ENCODE measurements at places on chromosomes 2 and 18.

DNA sequence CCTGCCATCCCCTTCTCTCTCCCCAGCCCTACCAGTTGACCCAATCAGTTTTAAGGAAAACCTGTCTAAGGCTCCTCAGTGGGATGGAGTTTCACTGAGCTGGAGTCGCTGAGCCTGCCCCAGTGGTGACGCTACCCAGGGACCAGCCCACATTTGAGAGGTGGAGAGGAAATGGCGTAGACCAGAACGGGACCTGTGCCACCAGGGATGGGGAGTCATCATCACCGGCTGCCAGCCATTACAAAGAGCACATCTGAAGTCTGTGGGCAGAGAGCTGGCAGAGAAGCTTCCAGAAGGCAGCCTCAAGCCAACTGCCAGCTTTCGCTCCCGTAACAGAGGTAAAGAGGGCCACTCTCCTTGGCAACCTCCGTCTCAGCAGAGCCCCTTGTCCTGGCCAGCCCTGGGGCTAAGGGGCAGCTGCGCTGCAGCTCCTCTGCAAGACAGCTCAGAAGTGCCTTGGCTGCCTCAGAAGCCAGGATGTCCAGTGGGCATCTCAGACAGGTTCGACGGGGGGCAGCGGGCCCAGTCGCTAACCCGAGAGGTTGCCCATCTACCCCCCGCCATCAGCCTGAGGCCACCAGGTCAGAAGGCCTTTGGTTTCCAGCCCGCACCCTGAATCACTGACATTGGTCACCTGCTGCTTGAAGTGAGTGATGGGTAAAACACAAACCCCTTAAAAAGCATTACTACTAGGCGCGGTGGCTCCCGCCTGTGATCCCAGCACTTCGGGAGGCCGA is 15.4 kb downstream of the SDC1 start:
- no peak for DNase-seq

GRCh38 chr2:237915576-237915975 is 51.2 kb upstream of the UBE2F start:
- DNase-seq: no peak

DNA sequence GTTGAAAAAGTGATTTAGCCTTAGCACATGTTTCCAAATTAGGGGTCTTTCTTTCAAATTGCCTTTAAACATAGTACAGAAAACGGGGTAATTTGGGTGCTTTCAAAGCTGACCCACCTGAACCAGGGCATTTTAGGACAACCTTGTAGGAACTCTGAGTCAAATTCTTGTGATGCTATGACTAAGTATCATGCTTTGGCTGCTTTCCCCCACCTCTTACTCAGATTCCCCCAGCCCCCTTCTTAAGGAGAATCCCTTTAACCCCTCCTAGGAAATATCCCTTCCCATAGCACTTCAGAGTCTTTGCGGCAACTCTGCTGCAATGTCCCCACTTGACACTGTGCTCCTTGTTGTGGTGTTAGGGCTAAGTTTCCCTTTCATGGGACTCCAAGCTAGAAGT is 18.6 kb upstream of the KLF7 start:
- no peak for DNase-seq

DNA sequence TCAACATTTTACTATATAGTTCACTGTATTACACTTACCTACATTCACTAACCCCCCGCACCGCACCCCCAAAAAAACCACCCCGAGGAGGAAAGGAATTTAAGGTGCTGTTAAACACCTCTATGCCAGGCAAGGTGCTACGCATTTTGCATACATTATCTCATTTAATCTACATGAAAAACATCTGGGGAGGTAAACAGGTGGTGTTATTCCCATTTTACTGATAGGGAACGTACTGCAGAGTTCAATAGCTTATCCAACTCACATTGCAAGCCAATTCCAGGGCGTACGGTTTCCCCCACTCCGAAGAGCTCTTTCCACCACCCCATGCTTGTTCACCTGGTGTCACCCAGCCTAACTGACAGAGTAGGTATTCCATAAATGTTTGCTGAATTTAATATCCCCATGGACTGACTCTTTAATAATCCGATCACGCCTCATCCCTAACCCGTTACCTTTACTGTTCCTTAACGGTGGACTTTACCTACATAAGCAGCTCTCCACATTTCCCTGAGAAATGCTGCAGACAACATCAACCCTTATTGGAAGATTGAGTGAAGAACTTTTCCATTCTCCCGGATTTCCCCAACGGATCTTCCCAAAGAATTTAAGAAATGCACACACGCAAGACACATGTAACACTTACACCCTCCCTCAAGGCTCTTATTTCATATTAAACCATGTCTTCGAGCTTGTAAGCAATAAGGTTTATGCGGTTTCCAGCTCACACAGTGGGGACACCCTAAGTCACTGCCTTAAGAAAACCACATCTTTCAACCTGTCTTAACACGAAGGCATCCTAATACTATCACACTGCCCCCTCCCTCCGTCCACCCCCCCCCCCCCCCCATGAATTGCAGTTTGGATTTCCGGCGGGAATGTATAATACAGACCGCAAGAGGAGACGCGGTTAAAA is 1.2 kb downstream of the RAPH1 start:
- DNase-seq: no peak

- DNase-seq: no peak
These were observed 8.4 kb downstream of the KIF1A start for GRCh38 chr2:240811346-240812300.

DNA sequence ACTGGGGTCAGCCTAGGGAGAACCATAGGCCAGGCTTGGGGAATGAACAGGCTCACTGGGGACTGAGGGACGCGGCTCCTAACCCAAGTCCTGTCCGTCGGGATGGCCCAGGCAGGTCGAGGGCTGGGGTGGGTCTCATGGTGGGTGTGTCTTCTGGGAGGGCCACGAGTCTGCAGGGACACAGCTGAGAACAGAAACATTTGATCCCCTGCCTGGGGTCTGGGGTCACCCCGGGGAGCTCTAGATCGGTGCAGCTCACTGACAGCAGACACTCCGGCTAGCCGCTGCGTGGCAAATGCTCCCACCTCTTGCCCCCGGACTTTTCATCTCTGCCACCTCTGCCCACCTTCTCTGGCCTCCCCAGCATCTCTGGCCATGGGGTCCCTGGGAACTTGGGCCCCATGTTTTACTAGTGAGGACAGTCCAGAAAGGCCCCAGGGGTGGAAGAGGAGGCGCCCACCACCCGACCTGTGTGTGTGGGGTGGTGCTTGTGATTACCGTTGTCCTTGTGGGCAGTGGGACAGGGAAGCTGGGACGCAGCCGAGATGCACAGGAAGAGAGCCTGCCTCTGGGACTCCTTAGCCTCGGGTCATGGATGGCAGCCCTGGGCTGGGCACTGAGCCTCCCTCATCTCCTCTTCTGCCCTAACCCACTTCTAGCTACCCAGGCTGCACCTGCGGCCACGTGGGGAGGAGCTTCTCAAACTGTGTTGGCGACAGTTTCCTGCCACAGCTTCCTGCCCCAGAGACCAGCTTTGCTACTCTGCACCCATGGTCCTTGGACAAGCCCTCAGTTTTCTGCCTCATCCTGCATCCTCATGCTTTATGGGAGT is 4.9 kb downstream of the ZAP70 start:
- no peak for DNase-seq

GRCh38 chr2:118844261-118845004 is 3.0 kb downstream of the EN1 start:
- no peak for DNase-seq

DNA sequence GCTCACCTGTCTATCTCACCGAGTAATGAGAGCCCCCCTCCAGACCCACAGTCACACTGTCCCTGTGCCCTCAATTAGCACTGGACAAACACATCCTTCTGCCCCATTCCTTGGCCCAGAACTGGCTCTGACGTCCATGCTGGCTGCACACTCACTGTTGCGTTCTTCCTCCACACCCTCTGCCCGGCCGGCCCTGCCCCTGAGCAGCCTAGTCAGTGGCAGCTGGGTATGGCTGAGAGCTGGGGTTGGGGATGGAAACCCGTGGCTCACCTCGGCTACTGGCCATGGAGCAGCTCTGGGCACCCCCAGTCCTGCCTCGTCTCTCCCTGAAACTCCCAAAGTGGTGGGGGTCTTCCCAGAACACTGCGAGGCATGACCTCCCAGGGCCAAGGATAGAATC is 6.5 kb upstream of the UCN start:
- DNase-seq: no peak

DNA sequence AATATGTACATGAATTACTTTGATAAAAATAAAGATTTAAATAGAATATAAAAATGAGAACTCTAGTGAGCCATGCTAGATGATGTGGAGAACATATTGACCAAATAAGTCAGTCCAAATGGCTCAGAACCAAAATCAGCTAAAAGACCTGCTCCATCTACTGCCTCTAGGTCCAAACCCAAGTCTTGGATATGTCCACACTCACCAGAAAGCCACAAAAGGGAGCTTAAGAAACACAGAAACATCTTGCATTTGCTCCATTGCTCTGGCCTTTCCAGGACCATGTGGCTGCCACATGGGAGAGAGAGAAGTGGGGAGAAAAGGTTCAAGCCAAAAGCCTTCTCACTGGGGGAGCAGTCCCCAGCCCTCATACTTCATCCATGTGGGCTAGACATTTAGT is 272.5 kb downstream of the DYSF start:
- no peak for DNase-seq

GRCh38 chr2:233329489-233330135 is 22.0 kb downstream of the SAG start:
- peak; percentile 53 for DNase-seq

DNA sequence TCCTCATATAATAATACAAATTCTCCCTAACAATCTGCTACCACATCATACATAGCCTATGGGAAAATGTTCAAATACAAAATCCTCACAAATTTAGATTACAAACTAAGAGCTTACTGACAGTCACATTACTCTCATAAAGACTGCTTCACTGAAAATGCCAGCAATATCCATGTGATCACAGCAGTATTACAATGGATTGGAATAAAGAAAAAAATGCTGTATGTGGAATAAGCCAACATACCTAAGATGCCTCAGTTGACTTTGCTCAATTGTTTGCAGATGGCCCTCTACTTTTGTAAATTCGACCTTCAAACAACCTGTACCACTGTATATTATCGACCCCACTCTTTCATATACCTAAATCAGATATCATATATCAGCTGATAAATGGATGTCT is 88.7 kb downstream of the DYM start:
- no peak for DNase-seq

DNA sequence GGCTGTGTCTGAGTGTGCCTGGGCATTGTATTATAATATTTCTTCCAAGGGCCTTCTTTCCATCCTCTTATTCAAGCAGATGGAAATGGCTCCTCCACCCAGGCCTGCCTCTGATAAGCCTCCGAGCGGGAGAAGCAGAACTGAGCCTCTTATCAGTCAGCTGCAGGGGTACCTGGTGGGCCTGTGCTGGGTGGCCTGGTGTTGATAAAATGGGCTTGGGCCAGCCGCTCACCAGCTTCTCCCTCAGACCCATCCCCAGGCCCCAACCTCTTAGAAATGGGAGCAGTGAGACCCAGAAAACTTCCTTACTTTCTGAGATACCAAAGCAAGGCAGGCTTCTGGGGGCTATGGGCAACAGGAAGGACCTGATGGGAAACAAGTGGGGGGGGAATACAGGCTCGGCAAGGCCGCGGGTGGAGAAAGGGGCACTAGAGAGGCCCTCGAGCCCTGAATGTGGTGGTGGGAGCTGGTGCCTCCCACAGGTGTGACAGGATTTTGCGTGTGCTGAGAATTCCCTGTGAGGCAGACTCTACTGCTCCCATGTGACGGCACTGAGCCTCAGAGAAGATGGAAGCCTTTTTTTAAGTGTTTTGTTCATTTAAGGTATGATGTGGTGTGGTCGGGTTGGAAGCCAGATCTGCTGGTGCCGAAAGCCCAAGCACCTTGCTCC is 18.3 kb downstream of the GYPC start:
- no peak for DNase-seq

DNA sequence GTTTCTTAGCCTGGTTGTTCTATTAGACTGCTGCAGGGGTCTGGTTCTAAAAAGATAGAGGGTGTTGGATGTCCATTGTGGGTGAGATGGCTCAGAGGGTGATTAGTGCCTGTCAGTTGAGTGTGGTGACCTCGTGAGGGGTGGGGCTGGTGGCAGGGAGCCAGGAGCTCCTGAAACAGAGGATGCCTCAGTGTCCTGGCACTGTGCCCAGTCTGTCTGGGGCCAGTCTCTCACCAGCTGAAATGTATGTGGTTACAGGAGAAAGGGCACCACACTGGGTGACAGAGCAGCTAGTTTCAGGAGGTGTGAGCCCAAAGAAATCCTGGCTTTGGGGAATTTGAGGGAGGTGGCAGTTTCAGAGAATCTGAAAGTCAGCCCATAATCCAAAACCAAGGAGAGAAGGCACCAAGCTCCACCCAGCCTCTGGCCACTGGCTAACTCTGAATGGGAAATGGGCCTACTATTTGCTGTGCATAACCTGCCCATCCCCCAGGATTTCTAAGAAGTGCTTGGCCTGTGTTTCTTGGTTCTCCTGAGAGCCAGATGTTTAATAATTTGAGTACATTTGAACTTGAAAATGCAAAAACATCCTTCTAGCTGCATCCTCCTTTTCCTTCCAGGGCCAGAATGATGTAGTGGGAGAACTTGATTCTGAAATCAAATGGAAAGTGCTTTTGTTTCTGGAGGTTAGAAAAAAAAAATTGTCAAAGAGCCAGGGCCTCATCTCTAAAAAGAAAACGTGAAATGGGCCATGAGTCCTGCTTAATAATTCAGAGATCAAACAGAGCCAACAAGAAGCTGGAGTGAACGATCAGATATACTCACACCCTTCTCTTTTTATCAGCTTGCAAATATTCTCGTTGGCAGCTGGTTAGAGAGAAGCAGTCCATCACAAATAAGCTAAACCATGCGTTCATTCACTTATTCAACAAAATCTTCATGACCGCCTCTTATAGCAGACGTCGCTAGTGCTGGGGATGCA is 92.3 kb downstream of the B3GNT2 start:
- DNase-seq: peak; percentile 85

DNA sequence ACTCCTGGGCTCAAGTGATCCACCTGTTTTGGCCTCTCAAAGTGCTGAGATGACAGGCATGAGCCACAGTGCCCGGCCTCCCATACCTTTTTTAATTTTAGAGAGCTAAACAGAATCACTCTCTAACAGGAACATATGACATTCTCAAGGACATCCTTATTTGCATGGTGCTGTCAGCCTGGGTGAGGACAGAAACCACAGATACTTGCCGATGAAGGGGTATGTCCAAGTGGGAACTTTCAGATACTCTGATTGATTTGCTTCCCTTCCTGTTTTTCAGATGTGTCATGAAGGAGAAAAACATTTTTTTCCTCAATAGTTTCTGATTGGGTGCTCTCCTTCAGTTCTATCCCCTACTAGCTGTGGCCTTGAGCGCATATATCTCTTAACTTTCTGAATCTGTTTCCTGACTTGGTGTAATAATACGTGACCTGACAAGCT is 49.6 kb downstream of the MYO3B start:
- no peak for DNase-seq

DNA sequence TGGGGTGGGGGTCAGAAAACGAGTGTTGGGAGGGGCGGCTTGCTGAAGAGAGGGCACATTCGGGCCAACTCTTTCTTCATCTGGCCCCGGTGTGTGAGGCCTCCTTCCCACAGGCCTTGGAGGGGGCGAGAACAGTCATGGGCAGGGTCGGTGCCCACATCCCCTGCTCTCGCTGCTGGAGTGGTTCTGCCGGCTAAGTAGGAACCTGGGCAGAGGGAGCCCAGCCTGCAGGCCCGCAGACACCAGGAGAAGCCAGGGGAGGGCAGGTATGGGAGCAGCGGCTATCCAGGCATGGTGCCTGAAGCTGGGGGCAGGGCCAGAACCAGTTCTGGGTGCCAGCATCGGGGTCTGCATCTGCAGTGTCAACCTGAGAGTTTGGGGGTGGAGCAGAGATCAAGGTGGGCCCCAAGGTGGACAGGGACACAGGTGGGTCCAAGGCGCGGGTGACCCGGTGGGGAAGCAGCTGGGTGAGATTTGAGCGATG is 46.6 kb upstream of the HPCAL1 start:
- no peak for DNase-seq

All from NCI-H1092 (cell line).